Activated T-cell treated with anti-CD3 and anti-CD28 coated beads, Interleukin-2, amount 50 U/mL, for 4 hours (primary cell): ENCODE measurements at places on chromosomes 13 and 19. TPM values are rescaled to one million over a fixed set of nuclear protein-coding genes. Genes with fewer than 3 reads are reported as not detected.

- DNase-seq: no peak
Measured at GRCh38 chr13:93055233-93055632, 171.4 kb upstream of the GPC6 start.

DNA sequence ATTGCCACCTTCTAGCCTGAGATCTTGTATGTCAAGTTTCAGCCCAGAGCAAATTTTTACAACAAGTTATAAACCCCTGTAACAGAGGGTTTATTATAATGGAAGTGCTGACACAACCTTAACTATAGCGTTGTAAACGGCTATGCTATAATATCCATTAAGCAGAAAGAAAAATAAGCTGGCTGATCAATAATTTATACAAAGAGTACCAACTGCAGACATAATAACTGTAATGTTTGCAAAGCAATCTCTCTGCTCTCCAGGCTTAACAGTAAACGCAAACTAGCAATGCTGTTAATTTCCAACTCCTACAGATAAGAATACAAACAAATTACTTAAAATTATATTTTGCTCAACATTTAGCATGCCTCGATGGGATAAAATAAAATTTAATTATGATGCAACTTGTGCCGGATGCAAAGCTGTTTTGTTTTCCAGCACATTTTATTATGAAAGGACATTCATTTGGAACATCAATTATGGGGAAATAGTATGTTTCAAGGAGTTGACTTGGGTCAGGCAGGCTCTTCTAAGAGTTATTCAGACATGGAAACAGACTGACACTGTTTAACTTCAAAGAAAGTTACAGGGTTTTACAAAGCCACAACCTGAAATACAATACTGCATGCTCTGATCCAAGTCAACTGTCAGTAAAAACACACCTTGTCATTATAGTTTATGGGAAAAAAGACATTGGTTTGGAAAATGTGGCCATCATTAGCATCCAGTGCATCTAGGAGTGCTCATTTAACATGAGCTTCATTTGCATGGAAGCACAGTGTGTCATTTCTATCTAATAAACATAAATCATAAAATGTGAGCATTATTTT is 6.6 kb upstream of the DACH1 start:
- DNase-seq: no peak

GRCh38 chr13:60679131-60679530 is 282.1 kb downstream of the TDRD3 start:
- no peak for DNase-seq

GRCh38 chr13:98741741-98742435 is 10.6 kb downstream of the SLC15A1 start:
- DNase-seq: no peak

GRCh38 chr13:32080328-32080744 is 48.8 kb downstream of the FRY start:
- DNase-seq: no peak

- peak; percentile 82 for DNase-seq
Measured at GRCh38 chr19:46513461-46514236, 18.0 kb upstream of the PNMA8B start.

- DNase-seq: no peak
Measured at GRCh38 chr19:2527686-2528085, 51.8 kb downstream of the GADD45B start.

- no peak for DNase-seq
Measured at GRCh38 chr13:75579529-75579928, 29.9 kb downstream of the UCHL3 start.

- no peak for DNase-seq
Measured at GRCh38 chr13:29480893-29481525, 114.5 kb downstream of the SLC7A1 start.

DNA sequence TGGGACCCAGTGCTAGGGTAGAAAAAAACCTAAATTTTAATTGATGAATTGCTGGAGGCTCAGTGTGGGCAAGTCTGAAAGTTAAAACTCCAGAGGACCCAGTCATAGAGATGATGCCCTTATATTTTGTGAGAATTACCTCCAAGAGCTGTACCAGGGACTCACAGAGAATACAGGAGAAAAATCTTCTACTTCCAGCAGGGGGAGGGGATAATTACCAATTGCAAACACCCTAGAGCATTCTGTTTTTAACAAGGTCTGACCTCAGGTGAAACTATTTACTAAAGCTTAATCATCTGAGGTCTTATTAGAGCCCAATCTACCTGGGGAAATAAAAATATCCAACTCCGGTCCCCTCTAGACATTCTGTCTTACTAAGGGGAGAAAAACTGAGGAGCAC is 994.7 kb upstream of the MIR17HG start:
- DNase-seq: no peak

DNA sequence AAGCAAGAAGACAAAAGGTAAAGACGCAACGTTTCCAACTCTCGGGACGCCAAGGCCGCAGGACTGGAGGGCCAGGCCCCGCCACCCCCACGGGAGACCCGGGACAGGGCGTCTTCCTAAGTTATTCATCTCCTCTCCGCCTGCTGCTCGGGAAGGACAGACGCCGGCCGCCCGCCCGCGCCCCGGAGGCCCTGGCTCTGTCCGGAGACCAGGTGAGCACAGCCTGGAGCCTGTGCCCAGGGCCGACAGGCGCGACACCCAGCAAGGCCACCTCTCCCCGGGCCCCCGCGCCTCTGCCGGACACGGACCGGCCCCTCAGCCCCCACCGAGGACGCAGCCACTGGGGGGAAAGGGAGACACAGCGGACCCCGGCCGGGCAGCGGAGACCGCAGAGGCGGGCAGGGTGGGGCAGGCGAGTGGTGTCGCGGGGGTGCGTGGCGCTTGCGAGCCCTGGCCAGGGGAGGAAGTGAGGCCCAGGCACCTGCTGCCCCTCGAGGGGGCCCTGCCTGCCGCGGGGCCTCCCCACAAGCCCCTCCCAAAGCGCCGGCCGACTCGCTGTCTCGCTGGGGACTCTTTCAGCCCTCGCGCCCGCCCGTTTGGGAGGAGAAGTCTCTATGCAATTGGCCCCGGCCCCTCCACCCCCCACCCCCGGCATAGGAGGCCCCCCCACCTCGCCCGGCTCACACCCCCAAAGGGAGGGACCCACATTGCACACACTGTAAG is 17.2 kb downstream of the SMIM24 start:
- DNase-seq: no peak

GRCh38 chr13:74229242-74229641 is 95.0 kb upstream of the KLF12 start:
- no peak for DNase-seq

GRCh38 chr13:49533011-49533410 is 37.3 kb downstream of the PHF11 start:
- no peak for DNase-seq

GRCh38 chr13:23983671-23984070 is 86.4 kb upstream of the C1QTNF9B start:
- DNase-seq: no peak

- no peak for DNase-seq
Measured at GRCh38 chr13:51945149-51945548, 66.1 kb downstream of the ATP7B start.

DNA sequence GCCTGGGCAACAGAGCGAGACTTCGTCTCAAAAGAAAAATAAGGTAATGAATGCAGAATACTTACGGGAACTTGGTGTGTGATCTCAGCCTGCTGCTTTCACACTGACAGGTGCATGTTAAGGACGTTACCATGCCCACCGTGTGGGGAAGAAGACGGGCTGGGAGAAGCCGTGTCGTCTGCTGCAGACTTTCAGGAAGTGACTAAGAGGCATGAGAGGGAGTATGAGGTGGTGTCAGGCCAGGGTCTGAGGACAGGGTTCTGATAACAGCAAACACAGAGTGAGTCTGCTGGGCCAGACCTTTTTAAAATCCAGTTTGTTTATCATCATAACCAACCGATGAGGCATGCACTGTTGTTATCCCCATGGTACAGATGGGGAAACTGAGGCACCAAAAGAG is 13.6 kb upstream of the GALP start:
- no peak for DNase-seq

- no peak for DNase-seq
Measured at GRCh38 chr13:70923863-70924752, 815.9 kb upstream of the KLHL1 start.

GRCh38 chr13:99911965-99912566 is 59.5 kb downstream of the ZIC5 start:
- DNase-seq: no peak

DNA sequence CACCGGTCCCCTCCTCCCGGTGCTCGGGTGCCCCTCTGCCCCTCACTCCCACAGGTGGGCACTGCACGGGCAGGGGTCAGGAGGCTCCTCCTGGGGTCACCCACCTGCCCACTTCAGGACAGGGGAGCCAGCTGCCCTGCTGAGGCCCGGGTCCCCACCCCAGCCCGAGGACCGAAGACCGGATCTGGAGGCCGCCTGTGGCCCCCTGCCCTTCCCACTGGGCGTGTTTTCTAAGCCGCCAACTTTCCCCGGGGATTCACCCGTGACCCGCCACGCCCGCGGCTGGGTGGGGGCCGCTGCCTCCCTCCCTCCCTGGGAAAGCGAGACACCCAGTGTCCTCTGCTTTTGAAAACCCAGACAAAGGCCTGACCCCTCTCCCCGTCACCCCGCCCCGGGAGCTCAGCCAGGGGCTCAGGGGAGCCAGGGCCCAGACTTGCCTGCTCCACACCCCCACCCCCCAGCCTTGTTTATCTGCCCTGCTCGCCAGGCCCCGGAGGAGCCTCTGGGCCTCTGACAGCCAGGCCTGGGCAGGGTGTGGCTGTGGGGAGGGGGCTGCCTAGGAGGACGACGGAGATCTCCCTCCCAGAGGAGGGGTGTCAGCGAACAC is 1.3 kb downstream of the PALM start:
- no peak for DNase-seq

- DNase-seq: no peak
Measured at GRCh38 chr13:84845907-84846619, 953.2 kb downstream of the SLITRK6 start.

DNA sequence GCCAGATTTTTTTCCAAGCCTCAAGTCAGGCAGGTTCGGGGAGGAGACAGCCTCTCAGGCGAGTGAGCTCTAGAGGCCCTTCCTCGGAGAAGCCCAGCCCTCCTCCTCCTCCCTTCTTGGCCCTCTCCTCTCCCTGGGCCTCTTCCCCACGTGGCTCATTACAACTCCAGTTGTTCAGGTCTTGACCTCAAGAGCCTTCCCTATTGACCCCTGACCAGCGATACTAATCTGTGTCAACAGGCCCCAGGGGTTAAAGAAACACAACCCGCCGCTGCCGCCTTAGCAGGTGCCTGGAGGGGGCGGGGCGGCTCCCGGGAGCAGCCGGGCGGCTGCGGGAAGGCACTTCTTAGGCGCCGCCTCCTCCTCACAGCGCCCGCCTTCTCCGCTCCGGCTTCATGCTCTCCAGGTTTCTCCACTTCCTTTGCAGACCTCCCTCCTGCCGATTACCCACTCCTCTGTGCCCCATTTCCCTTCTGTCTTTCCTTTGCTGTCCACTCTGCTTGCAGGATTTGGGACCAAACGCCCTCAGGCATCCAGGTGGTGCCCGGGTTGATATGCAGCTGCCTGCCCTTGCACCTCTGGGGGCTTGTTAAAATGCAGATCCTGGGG is 51.0 kb downstream of the LYL1 start:
- DNase-seq: no peak

The CEBPA gene
- 1.5 TPM for total RNA-seq

The NCR1 gene
- 0.82 TPM for total RNA-seq

The CCDC122 gene
- 1.5 TPM for total RNA-seq

The WDR88 gene
- total RNA-seq: not detected

The CYP2F1 gene
- total RNA-seq: not detected

The BCAM gene
- 0.40 TPM for total RNA-seq

The ANGPTL4 gene
- not detected for total RNA-seq

The ZNF98 gene
- total RNA-seq: not detected
